Kidney (tissue), 22 donors: ENCODE measurements at places on chromosomes 1 and 21. TPM values are rescaled to one million over a fixed set of nuclear protein-coding genes. Genes with fewer than 3 reads are reported as not detected.

The ADAMTS1 gene
- polyA plus RNA-seq, result 16.0 TPM

The PALMD gene
- polyA plus RNA-seq, result 10.1 TPM

The RPL11 gene
- 2,056 TPM for polyA plus RNA-seq

The CFHR3 gene
- polyA plus RNA-seq, result not detected

The RLF gene
- 3.5 TPM for polyA plus RNA-seq

The C8A gene
- polyA plus RNA-seq, result not detected

The LCE3C gene
- polyA plus RNA-seq, result not detected

The FAM78B gene
- polyA plus RNA-seq, result 1.4 TPM

The KIAA0319L gene
- 30.3 TPM for polyA plus RNA-seq

The FBLIM1 gene
- 16.6 TPM for polyA plus RNA-seq

The RORC gene
- polyA plus RNA-seq, result 34.5 TPM

The ERG gene
- 6.6 TPM for polyA plus RNA-seq

The SPRR2B gene
- polyA plus RNA-seq, result not detected

The KCNE2 gene
- polyA plus RNA-seq, result 0.80 TPM

The TGFB2 gene
- polyA plus RNA-seq, result 1.4 TPM

The INPP5B gene
- 8.4 TPM for polyA plus RNA-seq

The SPATA46 gene
- not detected for polyA plus RNA-seq

The C21orf91 gene
- polyA plus RNA-seq, result 2.5 TPM

The HES4 gene
- polyA plus RNA-seq, result 15.8 TPM

The CNR2 gene
- polyA plus RNA-seq, result not detected

The C1orf87 gene
- polyA plus RNA-seq, result 0.45 TPM

The EPS8L3 gene
- polyA plus RNA-seq, result not detected

The DMBX1 gene
- polyA plus RNA-seq, result not detected

The ERVH48-1 gene
- not detected for polyA plus RNA-seq

The PDZK1IP1 gene
- 2,553 TPM for polyA plus RNA-seq

The WDR3 gene
- polyA plus RNA-seq, result 3.6 TPM

The KRTAP19-3 gene
- polyA plus RNA-seq, result not detected

The KCNH1 gene
- polyA plus RNA-seq, result not detected

The LENEP gene
- polyA plus RNA-seq, result not detected

The ADAMTS4 gene
- 0.26 TPM for polyA plus RNA-seq

The CASQ1 gene
- polyA plus RNA-seq, result not detected

The C1orf105 gene
- polyA plus RNA-seq, result not detected

The CD48 gene
- polyA plus RNA-seq, result 3.2 TPM

The GBP4 gene
- polyA plus RNA-seq, result 11.0 TPM

The DFFB gene
- polyA plus RNA-seq, result 5.6 TPM

The FBXO2 gene
- 38.4 TPM for polyA plus RNA-seq

The LRRC71 gene
- 0.19 TPM for polyA plus RNA-seq

The RIPK4 gene
- 11.6 TPM for polyA plus RNA-seq

The HPDL gene
- polyA plus RNA-seq, result not detected

The MTARC1 gene
- 6.8 TPM for polyA plus RNA-seq
